ENCODE measurements at places on chromosomes 16 and 17.

DNA sequence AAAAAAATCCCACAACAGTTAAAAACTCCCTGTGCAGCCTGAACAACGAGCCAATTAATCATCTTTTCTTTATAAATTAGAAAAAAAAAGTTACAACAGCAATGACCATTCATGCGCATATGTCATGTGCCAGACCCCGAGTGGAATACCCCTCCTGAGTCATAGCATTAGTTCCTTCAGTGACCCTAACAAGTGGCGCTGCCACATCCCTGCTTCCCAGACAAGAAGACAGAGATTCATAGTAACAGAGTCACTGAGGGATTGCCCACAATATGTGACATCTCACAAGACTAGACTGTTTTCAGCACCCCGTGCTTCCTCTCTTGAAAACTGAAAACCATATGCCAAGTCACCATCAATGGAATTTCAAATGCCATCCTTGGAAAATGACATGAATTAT is 7.9 kb downstream of the UMOD start:
- DNase-seq = no peak

DNA sequence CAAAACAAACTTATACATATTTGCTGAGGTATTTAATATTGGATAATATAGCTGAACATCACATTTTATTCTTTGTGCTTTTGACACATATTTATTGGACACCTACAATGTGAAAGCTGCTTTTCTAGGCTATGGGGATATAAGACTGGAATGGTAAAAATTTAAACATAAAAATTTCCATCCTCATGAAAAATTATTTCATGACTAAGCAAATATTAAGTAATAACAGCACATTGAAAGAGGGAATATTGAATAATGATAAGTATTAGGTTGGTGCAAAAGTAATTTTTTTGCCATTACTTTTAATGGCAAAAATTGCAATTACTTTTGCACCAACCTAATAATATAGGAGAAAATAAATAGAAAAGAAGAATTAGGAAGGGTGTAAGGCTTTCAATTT is 972.5 kb upstream of the CDH8 start:
- DNase-seq = no peak

- DNase-seq = no peak
These were observed 99.1 kb downstream of the SKAP1 start for GRCh38 chr17:48330887-48331286.

DNA sequence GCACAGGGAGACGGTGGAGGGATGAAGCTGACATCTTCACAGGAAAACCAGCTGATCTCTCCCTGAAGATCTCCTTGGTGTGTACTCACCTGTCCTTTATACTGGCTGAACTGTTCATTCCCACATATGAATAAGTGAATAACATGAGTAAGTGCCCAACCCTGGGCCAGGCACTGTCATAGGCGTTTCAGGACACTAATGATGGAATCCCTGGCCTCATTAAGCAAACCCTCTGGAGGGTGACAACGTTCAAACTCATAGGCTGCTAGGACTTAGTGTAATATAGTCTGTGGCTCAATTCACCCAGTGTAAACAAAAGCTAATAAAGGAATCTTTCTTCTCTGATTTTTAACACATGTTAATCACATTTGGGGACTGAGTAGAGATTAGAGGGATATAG is 24.5 kb downstream of the GAS7 start:
- no peak for DNase-seq

- DNase-seq = no peak
These were observed 16.0 kb downstream of the SULT1A2 start for GRCh38 chr16:28580726-28581315.

DNA sequence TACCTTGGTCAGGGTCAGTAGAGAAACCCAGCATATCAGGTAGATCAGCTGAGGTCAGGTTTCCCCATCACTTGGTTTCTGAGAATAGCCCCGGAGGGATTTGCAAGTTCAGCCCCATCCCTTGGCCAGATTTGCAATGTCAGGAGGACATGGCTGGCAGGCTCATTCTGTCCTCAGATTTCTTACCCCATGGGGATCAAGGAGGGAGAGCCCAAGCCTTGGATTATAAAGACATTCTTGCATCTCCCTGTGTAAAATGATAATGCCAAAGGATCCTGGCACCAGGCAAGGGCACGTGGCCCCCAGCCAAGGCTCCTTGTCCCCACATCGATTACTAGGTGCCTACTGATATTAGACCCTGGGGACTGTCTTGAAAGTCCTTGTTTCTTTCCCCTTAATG is 53.2 kb downstream of the MYH3 start:
- DNase-seq = no peak

- no peak for DNase-seq
These were observed 216.7 kb downstream of the RPTOR start for GRCh38 chr17:80761110-80761871.

- no peak for DNase-seq
These were observed 26.2 kb downstream of the ABCC3 start for GRCh38 chr17:50660887-50661345.

DNA sequence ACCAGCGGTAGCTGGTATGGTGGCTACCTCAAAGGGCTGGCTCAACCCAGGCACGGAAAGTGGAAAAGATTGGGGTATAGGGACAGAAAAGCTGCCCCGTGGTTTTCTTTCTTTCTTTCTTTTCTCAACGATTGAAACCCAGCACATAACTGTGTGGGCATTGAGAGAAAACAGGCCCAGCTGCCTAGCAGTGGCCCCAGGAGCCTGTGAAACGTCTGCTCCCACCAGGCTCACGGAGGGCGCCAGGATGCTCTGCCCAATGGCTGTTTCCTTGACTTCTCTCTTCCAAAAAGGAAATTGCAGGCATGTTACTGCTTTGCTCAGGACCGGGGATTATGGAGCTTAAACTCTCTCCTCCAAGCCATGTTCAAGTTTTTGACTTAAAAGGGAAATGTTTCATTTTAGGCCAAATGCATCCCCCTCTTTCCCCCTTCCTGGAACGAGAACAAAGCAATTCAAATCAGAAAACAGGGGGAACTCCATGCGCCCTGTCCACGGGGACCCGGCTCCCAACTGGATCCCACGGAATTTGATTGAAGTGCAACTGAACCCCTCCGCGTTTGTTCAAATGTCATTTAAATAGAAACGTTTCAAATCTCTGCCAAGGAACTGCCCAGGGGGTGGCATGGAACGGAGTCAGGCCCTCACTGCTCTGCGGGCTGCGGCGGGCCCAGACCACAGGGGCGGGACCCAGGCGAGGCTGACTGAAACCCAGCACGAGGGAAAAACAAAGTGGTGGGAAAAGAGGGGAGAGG is 133.5 kb downstream of the RGS9 start:
- no peak for DNase-seq

- no peak for DNase-seq
These were observed 44.6 kb upstream of the ZNF750 start for GRCh38 chr17:82884341-82884969.

DNA sequence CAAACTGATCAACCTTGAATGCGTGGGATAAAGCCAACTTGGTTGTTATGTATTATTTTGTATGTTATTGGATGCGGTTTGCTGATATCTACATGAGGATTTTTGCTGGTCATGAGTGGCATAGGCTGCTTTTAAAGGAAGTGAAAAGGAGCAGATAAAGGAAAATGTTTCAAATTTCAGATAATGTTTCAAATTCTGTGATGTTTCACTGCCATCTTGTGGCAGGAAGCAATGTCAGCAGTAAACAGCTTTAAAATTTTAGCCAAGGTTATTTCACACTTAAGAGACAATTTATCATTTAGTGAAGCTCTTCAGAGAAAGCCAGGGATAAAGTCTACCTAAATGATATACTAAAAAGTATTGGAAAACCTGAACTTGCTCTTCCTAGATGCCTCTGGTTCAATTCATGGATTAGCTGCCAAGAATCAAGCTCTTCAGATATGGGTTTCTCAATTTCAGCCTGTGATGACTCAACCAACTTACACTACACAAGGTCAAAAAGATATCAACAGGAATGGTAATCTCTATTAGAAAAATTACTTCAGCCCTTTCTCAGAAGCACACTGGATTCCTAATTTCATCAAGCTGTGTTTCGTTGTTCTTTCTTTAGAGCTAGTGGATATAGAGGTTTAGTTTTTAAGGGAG is 136.0 kb upstream of the C17orf78 start:
- no peak for DNase-seq

DNA sequence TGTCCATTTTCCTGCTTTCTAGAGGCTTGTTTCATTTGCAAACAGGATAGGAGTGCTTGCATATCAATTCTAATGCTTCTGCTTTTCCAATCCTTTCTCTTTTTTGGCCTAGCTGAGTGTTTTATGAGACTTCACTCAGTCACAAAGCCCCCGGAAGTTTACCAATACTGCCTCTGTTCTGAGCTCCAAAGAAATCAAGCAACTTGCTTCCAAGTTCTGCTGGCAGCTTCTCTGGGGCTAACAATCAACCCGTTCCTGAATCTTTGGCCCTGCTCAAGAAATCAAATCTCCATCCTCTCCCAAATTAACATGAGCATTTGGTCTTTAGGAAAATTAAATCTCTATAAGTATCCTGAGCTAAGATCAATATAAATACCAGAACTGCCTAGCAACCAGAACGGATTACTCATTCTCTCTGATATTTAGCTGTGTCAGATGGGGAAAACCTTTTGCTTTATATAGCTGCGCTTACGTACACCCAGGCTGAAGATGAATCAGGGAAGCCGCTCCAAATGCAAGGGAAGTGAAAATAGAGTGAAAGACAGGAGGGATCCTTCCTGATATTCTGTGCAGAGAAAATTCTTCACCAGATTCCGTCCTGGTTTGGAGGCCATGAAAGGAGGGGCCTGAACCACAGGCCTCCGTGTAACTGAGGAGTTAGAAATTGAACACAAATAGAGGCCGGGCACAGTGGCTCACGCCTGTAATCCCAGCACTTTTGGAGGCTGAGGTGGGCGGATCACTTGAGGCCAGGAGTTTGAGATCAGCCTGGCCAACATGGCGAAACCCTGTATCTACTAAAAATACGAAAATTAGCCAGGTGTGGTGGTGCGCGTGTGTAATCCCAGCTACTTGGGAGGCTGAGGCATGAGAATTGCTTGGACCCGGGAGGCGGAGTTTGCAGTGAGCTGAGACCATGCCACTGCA is 23.3 kb upstream of the GRB2 start:
- no peak for DNase-seq

GRCh38 chr17:80981062-80981902 is 10.4 kb upstream of the CHMP6 start:
- DNase-seq = no peak

DNA sequence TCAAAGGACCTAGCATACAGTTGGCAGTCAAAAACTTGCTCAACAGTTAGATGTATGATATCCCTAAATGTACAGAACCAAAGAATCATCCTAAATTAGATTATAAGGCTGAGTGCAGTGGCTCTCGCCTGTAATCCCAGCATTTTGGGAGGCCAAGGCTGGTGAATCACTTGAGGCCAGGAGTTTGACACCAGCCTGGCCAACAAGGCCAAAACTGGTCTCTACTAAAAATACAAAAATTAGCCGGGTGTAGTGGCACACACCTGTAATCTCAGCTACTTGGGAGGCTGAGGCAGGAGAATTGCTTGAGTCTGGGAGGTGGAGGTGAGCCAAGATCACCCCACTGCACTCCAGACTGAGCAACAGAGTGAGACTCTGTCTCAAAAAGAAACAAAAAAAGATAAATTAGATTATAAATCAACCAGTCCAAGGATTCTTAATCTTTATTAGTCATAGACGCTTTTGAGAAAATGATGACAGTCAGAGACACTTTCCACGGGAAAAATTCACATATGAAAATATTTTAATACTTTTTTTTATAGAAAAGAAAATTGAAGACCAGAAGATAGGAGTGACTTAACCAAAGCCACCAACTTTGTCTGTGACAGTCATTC is 77.6 kb downstream of the MMD start:
- DNase-seq = no peak

GRCh38 chr17:4108397-4108796 is 34.4 kb downstream of the ZZEF1 start:
- no peak for DNase-seq

GRCh38 chr17:75590849-75591721 is 3.5 kb downstream of the MYO15B start:
- DNase-seq = no peak

DNA sequence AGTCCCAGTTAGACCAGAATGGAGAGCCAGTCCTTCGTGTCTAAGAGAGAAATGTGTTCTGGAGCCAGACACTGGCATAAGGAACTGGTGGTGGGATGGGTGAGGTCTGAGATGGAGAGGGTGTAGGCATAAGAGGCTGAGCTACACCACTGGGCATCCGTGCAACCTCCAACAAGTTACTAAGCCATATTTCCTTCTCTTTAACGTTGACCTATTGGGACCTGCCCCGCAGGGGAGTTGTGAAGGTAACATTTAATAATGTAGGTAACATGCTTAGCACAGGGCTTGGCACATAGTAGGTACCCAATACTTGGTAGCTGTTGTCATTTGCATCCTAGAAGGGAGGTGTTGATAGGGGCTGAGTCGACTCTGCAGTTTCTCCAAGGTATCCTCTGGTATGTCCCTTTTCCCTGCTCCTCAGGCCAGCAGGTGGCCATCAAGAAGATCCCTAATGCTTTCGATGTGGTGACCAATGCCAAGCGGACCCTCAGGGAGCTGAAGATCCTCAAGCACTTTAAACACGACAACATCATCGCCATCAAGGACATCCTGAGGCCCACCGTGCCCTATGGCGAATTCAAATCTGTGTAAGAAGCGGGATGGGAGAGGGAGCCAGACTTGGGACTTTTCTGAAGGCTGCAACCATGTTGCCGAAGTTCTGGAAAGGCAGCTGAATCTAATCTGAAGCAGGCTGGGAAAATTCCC is 1.2 kb downstream of the MAPK7 start:
- DNase-seq = no peak

DNA sequence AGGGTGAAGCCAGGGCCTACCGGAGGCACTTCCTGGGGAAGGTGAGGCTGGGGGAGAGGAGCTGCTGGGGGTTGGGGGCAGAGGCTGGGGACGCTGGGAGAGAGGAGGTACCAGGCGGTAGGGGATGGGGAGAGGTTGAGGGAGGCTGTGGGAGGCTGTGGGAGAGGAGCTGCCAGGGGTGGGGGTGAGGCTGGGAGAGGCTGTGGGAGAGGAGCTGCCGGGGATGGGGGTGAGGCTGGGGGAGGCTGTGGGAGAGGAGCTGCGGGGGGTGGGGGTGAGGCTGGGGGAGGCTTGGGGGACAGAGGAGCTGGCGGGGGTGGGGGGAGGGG is 99.4 kb downstream of the OR1D5 start:
- DNase-seq = no peak

DNA sequence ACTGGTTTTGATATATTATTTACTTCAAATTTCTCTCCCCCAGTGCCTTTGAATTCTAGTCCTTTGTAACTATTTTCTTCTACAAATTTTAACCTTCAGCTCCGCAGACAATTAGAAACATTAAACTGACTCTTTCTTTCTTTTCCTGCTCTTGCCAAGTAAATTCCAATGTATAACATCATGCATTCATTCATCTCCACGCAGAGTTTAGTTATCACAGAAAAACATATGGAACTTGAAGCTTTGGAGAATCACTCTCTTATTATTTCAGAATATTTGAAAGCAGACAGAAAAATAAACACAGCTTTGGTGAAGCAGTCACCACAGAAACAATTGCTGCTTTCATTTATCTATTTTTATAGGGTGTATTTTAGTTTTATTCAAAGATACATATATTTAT is 778.7 kb upstream of the CDH8 start:
- DNase-seq = no peak

- no peak for DNase-seq
These were observed 150.2 kb downstream of the TANC2 start for GRCh38 chr17:63116228-63116627.

All from GOT3 (cell line).